Transverse colon (tissue), 4 donors: ENCODE measurements at places on chromosomes 11 and 22.

- no peak for DNase-seq
These were observed 34.1 kb upstream of the CD81 start for GRCh38 chr11:2342981-2343380.

DNA sequence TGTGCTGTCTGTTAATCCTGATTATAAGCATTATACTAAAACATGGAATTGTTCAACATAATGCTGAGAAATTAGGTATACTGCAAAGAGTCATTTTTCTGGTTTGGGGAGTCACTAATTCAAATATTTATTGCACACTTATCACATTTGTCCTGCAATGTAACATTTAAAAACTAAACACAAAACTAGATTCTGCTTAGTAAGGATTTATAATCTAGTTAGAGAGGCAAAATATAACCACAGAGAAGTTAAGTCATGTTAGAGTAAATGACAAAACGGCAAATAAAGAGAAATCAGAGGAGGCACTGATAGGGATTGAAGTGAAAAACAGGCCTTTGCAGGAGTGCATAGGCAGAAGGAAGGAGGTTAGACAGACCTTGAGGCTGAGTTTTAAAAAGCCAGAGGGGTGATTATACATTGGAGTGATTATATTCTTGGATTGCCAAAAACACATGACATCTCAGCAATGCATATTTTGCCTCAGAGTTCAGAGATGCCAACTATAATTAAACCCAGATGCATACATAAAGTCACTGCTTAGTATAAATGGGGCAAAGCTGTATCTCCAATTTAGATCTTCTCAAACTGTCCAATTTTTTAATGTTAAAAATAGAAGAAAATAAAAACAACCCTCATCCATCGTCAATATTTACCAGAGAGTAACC lies 49.7 kb downstream of the CCDC34 start:
- no peak for DNase-seq

- DNase-seq: no peak
These were observed 3.7 kb downstream of the CBX6 start for GRCh38 chr22:38868286-38868721.

GRCh38 chr11:28969832-28970231 lies 861.6 kb downstream of the METTL15 start:
- no peak for DNase-seq

- no peak for DNase-seq
These were observed 54.9 kb downstream of the SVIP start for GRCh38 chr11:22774716-22775115.

GRCh38 chr22:41127451-41127850 lies 35.1 kb downstream of the EP300 start:
- DNase-seq: no peak

DNA sequence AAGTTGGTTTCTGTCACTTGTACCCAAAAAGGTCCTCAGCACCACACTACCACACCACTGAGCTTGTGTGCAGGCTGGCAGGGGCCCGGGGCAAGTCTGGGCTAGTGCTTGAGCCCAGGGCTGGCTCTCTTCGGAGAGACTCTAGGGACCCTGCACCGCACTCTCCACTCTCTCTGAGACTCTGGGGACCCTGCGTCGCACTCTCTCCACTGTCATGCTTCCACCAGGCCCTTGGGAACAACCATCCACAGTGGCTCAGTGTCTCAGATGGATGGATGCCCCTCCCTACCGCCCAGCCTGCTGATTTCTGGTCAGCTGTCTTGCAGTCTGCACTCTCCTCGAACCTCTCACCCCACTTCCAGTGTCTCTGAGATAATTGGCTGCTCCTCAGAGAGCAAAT lies 2.0 kb upstream of the SBF1 start:
- DNase-seq: no peak

- no peak for DNase-seq
These were observed 128.0 kb downstream of the RBFOX2 start for GRCh38 chr22:35900483-35901168.

DNA sequence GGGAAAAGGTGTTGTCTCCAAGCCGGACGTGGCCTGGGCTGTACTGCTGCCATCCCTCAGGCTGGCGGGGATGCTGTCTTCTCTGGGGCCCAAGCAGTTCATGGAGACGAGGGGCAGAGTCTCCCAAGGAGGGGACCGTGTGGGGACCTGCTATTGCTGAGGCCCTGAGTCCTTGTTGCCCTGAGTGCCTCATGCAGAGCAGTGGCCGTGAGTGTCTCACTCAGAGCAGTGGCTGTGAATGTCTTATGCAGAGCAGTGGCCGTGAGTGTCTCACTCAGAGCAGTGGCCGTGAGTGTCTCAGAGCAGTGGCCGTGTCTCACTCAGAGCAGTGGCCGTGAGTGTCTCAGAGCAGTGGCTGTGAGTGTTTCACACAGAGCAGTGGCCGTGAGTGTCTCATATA lies 54.7 kb downstream of the GRAMD4 start:
- no peak for DNase-seq

GRCh38 chr11:46408407-46408986 lies 16.9 kb upstream of the CHRM4 start:
- no peak for DNase-seq

- no peak for DNase-seq
These were observed 29.3 kb downstream of the LINC01488 start for GRCh38 chr11:69510471-69511357.

GRCh38 chr22:33299245-33299956 lies 241.2 kb upstream of the SYN3 start:
- DNase-seq: no peak

GRCh38 chr22:20750461-20751184 lies 23.3 kb upstream of the SERPIND1 start:
- DNase-seq: peak; percentile 38

DNA sequence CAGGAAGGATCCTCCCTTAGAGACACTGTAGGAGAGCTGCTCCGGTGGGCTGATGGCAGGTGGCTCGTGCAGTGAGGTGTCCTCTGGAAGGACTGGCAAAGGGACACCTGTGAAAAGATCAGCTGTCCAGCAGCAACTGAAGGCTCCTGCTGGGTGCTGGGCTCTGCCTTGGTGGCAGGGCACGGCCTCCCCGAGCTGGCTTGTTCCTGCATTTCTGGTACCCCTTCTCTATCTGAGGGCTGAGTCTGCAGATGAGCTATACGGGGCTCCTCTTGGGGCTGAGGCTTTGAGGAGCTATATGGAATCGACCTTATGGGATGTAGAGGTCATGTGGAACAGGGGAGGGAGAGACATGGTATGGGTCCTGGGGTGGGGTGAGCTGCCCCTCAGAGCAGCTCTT lies 875.8 kb downstream of the BRD1 start:
- DNase-seq: no peak

DNA sequence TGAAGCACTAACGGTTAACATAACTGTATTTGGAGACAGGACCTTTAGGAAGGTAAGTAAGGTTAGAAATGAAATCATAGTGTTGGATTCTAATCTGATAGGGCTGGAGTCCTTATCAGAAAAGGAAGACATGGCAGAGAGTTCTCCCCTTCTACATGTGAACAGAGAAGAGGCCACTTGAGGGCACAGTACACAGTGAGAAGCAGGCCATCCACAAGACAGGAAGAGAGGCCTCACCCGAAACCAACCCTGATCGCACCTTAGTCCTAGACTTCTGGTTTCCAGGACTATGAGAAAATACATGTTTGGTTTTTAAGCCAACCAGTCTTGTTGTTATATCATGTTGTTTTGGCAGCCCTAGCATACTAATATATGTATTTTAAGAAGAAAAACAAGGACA lies 170.0 kb downstream of the LRRC4C start:
- peak; percentile 7 for DNase-seq

DNA sequence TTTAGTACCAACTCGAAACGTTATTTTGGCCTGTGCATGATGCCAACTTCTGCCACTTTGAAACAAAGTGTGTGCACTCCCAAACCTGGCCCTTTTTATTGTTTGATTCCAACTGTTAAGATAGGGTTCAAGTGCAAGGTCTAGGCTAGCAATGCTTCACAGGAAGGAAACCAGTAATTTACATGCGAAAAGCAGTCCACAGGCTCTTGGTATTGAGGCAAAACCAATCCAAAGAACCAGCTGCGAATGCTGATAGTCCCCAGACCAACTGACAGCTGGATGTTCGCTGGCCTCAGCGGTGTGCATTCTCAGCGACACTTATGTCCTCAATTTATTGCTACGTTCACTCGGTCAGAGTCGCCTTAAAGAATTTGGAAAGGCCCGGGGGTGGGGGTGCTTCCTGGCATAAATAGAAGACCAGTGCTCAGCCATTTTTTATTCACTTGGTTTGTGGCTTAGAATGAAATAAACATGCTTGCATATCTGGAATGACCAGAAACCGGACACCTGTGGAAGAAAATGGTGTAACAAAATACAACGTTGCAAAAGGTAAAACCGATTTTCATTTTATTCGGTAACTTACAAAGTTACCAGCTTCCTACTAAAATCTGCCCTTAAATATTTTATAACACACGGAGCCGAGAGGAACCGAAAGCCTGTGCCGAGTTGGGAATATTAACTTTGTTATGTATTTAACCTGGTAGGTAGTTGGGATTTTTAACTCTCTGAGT lies 1.6 kb downstream of the CPT1A start:
- DNase-seq: peak; percentile 56

- DNase-seq: no peak
These were observed 128.8 kb upstream of the ANO1 start for GRCh38 chr11:69949327-69949726.

DNA sequence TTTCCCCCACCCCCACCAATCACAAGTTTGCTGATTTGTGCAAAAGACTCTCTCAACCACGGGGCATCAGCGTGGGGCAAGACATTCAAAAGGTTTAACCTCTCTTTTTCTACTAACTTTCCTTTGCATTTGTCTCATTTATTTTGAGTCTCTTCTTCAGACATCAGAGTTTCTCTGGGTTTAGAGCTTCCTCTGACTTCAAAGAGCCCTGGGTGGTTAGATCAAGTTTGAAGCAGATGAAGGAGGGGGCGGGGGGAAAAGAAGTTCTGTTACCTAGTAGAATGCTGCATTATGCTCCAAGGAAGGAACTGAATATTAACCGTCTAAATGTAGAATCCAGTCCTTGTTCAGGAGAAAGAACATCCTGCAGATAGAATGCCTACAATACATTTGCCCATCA lies 24.5 kb downstream of the GAS2 start:
- no peak for DNase-seq

- DNase-seq: no peak
These were observed 49.0 kb downstream of the CTSC start for GRCh38 chr11:88288560-88288959.

DNA sequence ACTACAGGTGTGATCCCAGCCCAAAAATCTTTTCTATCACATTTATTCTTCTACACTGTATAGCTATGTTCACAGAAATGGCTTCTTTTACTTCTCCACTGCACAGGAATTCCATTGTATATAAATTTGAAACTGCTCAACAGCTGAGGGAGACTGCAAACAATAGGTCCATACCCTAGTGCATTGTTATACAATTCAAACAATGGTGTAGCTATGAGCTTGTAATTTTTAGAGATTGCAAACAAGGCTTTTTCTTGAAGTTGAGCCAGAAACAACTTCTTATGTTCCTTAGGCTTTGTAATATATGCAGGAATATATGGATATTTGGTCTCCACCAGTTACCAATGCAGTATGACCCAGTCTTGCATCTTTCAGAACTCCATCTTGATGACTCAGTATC lies 19.5 kb upstream of the SIK3 start:
- no peak for DNase-seq

- no peak for DNase-seq
These were observed 31.4 kb downstream of the CBL start for GRCh38 chr11:119237515-119237914.

- DNase-seq: no peak
These were observed 7.1 kb upstream of the MN1 start for GRCh38 chr22:27808451-27809225.

DNA sequence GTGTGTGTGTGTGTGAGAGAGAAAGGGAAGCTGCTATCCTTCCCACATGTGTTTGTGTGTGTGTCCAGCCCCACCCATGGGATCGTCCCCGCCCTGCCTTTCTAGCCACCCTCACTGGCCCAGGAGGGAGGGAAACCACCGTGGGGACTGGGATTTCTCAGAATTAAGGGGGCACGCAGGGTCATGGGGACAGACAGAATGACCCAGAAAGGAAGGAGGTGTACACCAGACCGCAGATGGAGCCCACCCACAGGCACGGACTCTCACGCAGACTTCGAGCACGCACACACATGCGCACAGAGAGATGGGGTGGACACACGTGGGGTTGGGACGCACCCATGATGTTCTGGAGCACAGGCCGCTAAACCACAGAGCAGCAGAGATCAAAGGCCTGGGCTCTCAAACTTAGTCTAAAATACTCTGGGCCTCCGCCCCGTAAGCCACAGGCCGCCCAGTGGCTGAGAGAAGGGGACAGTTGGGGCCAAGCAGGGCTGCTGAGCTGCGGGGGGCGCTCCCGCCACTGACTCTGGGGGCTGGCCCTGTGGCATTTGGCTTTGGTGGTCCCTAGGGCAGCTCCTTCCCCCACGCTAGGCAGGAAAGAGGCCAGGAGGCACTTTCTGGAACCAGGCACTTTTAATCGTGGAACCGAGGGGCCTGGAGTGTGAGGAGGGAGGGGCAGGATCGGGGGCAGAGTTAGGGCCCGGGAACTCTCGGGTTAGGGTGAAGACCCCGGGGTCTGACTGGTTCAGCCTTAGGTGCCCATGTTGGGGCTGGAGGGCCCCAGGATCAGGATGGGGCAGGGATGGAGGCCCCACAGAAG lies 1.5 kb downstream of the IFITM5 start:
- DNase-seq: no peak

- DNase-seq: no peak
These were observed 60.9 kb upstream of the HSPA8 start for GRCh38 chr11:123122852-123123251.

DNA sequence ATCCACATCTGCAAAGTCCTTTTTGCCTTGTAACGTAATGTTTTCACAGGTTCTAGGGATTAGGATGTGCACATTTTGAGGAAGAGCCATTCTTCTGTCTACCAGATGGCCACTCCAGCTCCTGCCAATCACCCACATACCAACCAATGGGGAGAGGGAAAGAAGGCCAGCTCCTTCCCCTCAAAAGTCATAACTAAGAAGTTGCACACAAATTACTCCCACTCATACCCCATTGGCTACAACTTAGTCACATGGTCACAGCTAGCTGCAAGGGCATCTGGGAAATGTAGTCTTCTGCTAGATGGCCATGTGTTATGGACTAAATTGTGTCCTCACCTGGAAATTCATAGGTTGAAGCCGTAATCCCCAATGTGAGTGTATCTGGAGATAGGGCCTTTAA lies 15.4 kb upstream of the MYOD1 start:
- DNase-seq: no peak

GRCh38 chr11:17978553-17979287 lies 34.1 kb downstream of the SERGEF start:
- peak; percentile 42 for DNase-seq

- DNase-seq: no peak
These were observed 190.2 kb downstream of the SWAP70 start for GRCh38 chr11:9853929-9854552.

- DNase-seq: peak; percentile 61
These were observed 3.9 kb downstream of the UCP3 start for GRCh38 chr11:74004759-74005615.

- DNase-seq: no peak
These were observed 124.9 kb upstream of the ZC3H12C start for GRCh38 chr11:109968299-109968698.

- no peak for DNase-seq
These were observed 48.6 kb downstream of the MTNR1B start for GRCh38 chr11:93017821-93018690.
